ENCODE measurements at places on chromosomes 4 and X. TPM values are rescaled to one million over a fixed set of nuclear protein-coding genes. Genes with fewer than 3 reads are reported as not detected.

The SLIT2 gene
- total RNA-seq = 0.18 TPM

The TSPAN7 gene
- total RNA-seq = 2.8 TPM

The SERTM2 gene
- not detected for total RNA-seq

The ARHGAP6 gene
- not detected for total RNA-seq

The DIAPH2 gene
- total RNA-seq = 4.9 TPM

The RTL3 gene
- total RNA-seq = not detected

The DMD gene
- 0.05 TPM for total RNA-seq

The BMP3 gene
- not detected for total RNA-seq

The SPANXB1 gene
- total RNA-seq = 2.0 TPM

The MAP7D2 gene
- 5.4 TPM for total RNA-seq

The CT45A2 gene
- not detected for total RNA-seq

The LPAR4 gene
- not detected for total RNA-seq

The S100P gene
- 67.3 TPM for total RNA-seq

The HPSE gene
- total RNA-seq = 1.5 TPM

The WAS gene
- total RNA-seq = 0.19 TPM

The GABRQ gene
- 0.27 TPM for total RNA-seq

The DUSP9 gene
- 1.8 TPM for total RNA-seq

The MBTPS2 gene
- total RNA-seq = 24.7 TPM

The IL13RA2 gene
- 0.27 TPM for total RNA-seq

The CCDC110 gene
- not detected for total RNA-seq

The ATP2B3 gene
- 0.07 TPM for total RNA-seq

The PNMA6F gene
- total RNA-seq = not detected

The SORBS2 gene
- 0.53 TPM for total RNA-seq

The NR0B1 gene
- total RNA-seq = 25.0 TPM

The GLRB gene
- total RNA-seq = 0.73 TPM

Measured in A549 treated with GW870086 at 1 μM for 4 hours (cell line).